ENCODE measurements at places on chromosomes 6 and 20.

DNA sequence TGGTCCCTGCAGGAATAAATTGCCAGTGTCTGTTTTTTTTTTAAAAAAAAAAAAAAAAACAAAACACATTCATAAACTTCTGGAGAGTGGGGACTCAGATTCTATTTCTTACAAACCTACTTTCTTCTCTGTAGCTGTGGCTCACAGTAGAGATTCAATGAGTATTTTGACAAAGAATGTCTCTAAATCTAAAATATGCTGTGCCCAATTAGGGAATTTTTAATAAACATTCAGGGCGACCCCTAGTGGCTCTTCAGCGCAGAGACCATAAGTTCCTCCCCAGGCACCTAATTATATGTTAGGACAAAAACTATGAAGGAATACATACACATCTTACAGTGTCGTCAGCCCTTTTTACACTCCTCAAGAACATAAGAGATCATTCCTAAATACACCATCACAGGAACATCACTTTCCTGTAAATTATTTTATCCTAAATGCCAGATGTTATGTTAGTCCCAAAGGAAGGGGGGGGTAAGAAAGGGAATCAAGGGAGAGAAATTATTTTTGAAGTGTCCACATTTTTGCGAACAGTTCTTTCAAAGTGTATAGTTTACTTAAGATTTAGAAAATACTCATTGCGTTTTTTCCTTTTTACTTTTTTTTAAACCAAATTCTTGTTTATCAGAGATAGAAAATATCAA, 21.8 kb upstream of the NAA20 start:
- no peak for DNase-seq

DNA sequence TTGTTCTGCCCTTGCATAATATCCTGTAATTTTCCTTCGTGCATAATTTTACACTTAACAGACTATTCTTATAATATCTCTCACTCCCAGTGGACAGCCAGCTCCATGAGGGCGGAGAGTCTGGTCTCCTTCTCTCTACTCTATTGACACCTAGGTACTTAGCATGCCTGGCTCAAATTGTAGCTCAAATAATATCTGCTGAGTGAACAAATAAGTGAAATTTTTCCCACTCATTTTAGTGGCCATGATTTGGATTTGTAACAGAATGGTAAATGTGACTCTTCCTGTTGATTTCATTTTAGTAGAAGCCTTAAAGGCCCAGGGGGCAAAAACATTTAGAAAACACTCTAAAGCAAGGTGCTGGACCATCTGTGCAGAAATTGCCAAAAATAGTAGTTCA, 7.8 kb upstream of the DOK5 start:
- no peak for DNase-seq

DNA sequence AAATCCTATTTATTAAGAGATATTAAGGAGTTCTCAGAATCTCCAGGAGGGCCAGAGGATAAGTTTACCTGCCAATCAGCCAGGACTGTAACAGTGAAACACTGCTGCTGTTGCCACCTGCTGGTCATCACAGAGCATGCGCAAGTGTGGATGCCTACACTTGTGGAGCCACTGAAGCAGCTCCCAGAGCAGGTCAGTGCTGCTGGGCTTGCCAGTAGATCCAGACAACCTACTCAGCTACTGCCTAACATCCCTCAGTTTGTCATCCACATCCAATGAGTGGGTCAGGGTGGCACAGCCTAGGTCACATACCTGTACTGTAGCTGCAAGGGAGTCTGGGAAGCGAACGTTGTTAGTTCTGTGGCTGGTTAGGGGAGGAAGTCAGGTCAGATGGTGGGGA, 18.3 kb upstream of the NHSL1 start:
- no peak for DNase-seq

- no peak for DNase-seq
Measured at GRCh38 chr6:36793913-36794712, 45.1 kb downstream of the CPNE5 start.

DNA sequence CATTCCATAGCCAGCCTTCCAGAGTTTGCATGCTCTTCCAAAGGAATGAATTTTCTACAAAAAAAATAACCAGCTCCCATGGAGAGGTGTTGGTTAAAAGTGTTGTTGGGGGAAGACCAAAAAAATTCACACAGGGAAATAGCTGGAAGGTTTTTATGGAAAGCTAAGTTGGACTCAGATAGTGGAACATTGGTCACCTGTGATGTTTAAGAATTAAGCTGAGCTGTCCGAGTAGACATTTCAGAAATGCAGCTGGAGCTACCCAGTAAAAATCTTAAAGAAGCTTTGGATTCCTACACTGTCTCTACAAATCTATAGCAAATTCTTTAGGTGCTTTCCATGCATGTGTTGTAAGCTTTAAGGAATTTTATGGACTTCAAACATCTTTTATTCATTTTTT, 155.5 kb downstream of the THBS2 start:
- DNase-seq: no peak

DNA sequence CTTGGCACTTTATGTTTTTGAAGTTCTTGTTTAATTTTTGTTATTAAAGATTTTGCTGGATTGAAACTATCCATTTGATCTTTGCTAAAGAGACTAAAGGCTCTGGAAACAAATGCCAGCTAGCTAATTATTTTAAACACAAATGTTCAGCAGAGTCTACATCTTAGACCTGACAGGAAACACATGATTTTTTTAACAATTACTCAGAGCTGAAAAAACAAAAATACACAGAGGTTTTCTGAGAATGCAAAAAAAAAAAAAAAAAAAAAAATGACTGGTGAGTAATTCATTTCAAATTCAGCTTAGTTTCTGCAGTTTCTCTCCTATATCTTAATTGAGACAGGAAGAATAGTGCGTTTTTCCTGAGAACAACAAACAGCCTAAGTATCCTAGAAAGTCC, 448.0 kb downstream of the TENT5A start:
- DNase-seq: no peak

DNA sequence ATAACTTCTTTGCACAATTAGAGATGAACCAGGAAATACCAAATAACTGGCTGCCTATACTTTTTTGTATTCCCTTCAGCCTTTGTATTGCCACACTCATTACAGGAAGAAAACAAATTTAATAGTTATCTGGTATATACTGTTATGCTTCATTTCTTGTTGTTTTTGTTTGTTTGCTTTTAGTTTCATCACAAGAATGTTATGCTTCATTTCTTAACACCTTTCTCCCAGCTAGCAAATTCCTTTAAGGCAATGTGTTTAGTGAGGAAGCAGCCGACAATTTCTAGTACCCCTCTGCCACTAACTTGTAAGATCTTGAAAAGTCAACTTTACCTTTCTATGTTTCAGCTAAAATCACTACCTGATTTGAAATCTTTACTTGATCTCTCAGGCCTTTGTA, 1.4 kb downstream of the NCOA6 start:
- no peak for DNase-seq

GRCh38 chr6:122393351-122393896, 6.0 kb upstream of the HSF2 start:
- DNase-seq: no peak
